Colonic mucosa (tissue), 4 donors: ENCODE measurements at places on chromosomes 4 and X. TPM values are rescaled to one million over a fixed set of nuclear protein-coding genes. Genes with fewer than 3 reads are reported as not detected.
A peak's percentile ranks its signal among the peaks of the same experiment; 100 is the strongest.

GRCh38 chr4:28073860-28074555 is 1213.4 kb downstream of the STIM2 start:
- H3K27ac ChIP-seq, result no peak overlapping the region
- H3K4me1 ChIP-seq, result no peaks in the 10 kb centered on the region
- H3K36me3 ChIP-seq, result no peaks in the 10 kb centered on the region
- H3K4me3 ChIP-seq, result no peak overlapping the region
- H3K27me3 ChIP-seq, result no peaks in the 10 kb centered on the region

DNA sequence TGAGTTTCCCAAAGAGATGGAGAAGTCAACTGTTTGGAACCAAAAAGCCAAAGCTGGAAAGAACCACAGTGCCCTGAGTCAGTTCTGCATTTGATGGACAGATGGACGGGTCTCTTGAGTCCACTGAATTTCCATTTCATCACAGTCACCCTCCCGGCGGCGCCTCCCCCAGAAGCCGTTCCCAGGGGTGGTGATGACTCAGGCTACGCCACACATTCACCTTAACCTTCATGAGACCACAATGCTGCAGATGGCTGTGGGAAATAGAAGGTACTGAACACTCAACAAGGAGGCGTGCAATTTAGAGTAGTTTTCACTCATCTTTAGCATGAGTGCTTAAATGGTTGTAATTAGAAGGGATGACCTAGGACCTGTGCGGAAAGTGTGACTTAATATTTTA is 61.3 kb downstream of the STOX2 start:
- DNase-seq, result no peak

GRCh38 chrX:34638116-34638515 is 19.0 kb downstream of the TMEM47 start:
- no peak overlapping the region for H3K4me3 ChIP-seq
- DNase-seq, result no peak
- no peaks in the 10 kb centered on the region for H3K36me3 ChIP-seq
- H3K4me1 ChIP-seq, result no peaks in the 10 kb centered on the region

GRCh38 chr4:167111092-167111491 is 123.2 kb downstream of the SPOCK3 start:
- no peaks in the 10 kb centered on the region for H3K4me1 ChIP-seq
- DNase-seq, result no peak
- H3K4me3 ChIP-seq, result no peak overlapping the region
- no peaks in the 10 kb centered on the region for H3K27me3 ChIP-seq
- H3K36me3 ChIP-seq, result no peaks in the 10 kb centered on the region
- no peak overlapping the region for H3K27ac ChIP-seq

NUP62CL gene
- 5.6 TPM for total RNA-seq

RASGEF1B gene
- total RNA-seq, result 24.5 TPM

DNA sequence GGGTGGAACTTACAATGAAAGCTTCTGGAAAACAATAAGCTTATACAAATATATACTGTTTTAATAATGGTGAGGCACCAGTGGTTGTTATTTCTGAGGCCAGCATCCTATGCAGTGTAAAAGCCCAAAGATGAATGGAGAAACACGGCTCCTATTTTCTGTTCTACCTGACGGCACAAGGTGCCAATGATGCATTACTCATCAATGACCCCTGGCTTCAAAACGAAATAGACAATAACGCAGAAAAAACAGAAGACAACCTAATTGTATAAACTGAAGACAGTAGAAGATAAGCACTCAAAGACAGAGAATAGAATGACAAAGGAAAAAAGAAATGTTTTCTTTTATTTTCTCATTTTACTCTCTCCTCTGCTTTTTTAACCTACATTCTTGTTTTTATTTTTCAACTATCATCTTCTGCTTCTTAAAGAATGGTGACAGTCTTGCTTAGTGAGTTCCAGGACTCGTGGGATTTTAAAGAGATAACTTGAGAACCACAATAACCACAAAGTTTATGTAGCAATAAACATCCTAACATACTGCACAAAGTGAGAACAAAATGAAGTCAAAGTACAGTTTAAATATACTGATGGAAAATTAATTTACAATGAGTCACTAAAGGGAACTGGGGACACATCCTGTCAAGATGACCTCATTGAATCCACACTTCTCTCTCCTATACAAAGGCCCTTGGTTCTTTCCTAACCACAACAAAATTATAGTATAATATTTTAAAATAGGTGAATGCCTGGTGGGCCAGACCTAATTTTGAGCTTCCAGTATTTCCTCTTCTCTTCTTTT is 169.8 kb downstream of the BTC start:
- peak overlapping the region; percentile 51 for H3K27ac ChIP-seq
- H3K36me3 ChIP-seq, result no peaks in the 10 kb centered on the region
- no peak overlapping the region for H3K4me3 ChIP-seq
- H3K4me1 ChIP-seq, result no peaks in the 10 kb centered on the region
- no peak for DNase-seq

DNA sequence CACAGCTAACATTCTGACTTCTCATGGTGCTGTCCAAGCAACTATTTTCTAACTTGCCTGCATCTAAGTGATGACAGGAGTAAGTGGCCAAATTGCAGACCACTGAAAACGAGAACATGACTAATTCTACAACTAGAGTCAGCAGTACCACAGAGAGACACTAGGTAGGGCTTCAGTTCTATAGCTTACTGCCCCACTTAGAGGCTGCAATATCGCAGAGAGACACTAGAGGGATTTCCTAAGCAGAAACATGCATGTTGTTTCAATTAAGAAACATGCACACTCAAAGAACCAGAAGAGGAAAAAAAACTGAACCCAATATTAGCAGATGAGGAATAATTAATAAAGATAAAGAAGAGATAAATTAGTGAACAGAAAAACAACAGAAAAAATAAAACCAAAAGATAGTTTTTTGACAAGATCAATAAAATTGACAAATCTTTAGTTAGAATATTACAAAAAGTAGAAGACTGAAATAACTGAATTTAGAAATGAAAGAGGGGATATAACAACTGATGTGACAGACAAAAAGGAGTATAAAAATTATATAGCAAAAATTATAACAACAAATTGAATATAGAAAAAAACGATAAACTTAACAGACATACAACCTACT is 100.8 kb downstream of the SPIN4 start:
- H3K27ac ChIP-seq, result no peak overlapping the region
- no peak overlapping the region for H3K4me3 ChIP-seq
- DNase-seq, result peak; percentile 65
- H3K36me3 ChIP-seq, result no peaks in the 10 kb centered on the region
- H3K27me3 ChIP-seq, result no peaks in the 10 kb centered on the region

DNA sequence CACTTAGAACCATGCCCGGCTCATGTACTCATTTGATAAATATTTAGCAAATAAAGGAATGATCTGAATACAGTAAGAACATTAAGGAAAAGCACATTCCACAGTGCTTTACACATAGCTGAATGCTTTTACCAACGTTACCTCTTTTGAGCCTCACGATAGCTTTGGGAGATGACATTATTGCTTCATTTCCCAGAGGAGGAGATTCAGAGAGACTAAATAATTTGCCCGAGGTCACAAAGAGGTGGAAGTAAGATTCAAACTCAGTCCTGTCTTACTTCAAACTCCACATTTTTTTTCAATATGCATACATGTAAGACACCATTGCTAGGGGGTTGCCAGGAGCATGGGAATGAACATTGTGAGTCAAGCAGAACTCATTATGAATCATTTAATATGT is 538.5 kb downstream of the BCOR start:
- no peak for DNase-seq
- H3K36me3 ChIP-seq, result no peaks in the 10 kb centered on the region
- H3K4me3 ChIP-seq, result no peak overlapping the region
- no peaks in the 10 kb centered on the region for H3K4me1 ChIP-seq
- no peaks in the 10 kb centered on the region for H3K27me3 ChIP-seq

DNA sequence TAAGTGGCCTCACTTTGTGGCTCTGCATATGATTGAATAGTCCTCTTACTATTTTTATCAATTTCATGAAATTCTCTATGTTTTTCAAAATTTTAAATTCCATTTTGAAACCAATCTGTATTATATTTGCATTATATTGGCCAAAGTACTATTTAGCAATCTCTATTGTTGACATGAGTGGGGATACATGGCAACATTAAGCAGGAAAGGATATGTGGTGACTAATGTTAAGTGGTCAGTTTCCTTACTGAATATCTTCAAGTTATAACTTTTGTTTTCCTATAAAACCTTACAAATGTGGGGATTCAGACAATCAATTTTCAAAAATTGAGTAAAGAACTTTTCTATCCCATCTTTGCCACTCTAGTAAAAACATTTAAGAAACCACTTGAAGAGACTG is 10.2 kb downstream of the BBS7 start:
- H3K27me3 ChIP-seq, result no peaks in the 10 kb centered on the region
- H3K4me1 ChIP-seq, result no peaks in the 10 kb centered on the region
- no peak overlapping the region for H3K27ac ChIP-seq
- no peak for DNase-seq
- no peak overlapping the region for H3K4me3 ChIP-seq

DNA sequence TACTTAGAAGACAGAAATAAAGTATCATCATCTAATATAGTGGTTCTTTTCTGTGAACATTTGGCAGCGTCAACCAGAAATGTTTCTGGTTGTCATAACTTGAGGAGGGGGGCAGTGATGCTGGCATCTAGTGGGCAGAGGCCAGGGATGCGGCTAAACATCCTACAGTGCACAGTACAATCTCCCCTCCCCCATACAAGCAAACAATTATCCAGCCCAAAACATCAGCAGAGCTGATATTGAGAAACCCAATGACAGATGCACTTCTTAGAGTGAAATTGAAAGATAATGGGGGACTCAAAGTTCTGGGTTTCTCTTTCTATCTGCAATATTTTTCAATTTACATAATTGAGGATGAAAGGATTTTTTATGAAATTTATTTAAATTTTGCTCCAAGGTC is 1.9 kb upstream of the EIF1AX start:
- no peaks in the 10 kb centered on the region for H3K36me3 ChIP-seq
- H3K4me3 ChIP-seq, result no peak overlapping the region
- H3K27me3 ChIP-seq, result no peaks in the 10 kb centered on the region

DNA sequence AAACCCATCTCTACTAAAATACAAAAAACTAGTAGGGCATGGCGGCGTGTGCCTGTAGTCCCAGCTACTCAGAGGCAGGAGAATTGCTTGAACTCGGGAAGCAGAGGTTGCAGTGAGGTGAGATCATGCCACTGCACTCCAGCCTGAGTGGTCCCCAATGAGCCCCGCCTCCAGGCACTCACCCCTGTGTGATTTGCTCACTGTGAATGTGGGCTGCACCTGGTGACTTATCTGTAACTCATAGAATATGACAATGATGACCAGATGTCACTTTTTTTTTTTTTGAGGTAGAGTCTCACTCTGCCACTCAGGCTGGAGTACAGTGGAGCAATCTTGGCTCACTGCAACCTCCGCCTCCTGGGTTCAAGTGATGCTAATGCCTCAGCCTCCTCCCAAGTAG is 49.0 kb upstream of the HOPX start:
- no peak overlapping the region for H3K27ac ChIP-seq
- H3K4me1 ChIP-seq, result no peaks in the 10 kb centered on the region
- DNase-seq, result no peak
- H3K4me3 ChIP-seq, result no peak overlapping the region

BOD1L1 gene
- 24.7 TPM for total RNA-seq

SHISA3 gene
- 1.1 TPM for total RNA-seq

- H3K36me3 ChIP-seq, result no peaks in the 10 kb centered on the region
- H3K4me1 ChIP-seq, result no peaks in the 10 kb centered on the region
- H3K27me3 ChIP-seq, result no peaks in the 10 kb centered on the region
- H3K27ac ChIP-seq, result no peak overlapping the region
- H3K4me3 ChIP-seq, result no peak overlapping the region
Observed at GRCh38 chr4:25938787-25939186, 24.8 kb downstream of the SMIM20 start.

HCCS gene
- 35.7 TPM for total RNA-seq

- H3K36me3 ChIP-seq, result no peaks in the 10 kb centered on the region
- no peak for DNase-seq
- no peak overlapping the region for H3K4me3 ChIP-seq
- no peaks in the 10 kb centered on the region for H3K27me3 ChIP-seq
Observed at GRCh38 chr4:94348666-94349065, 6.0 kb upstream of the HPGDS start.

GRCh38 chr4:4477391-4477790 is 64.5 kb downstream of the STX18 start:
- no peaks in the 10 kb centered on the region for H3K4me1 ChIP-seq
- H3K27ac ChIP-seq, result no peak overlapping the region
- no peaks in the 10 kb centered on the region for H3K27me3 ChIP-seq
- no peak overlapping the region for H3K4me3 ChIP-seq
- no peak for DNase-seq

DNA sequence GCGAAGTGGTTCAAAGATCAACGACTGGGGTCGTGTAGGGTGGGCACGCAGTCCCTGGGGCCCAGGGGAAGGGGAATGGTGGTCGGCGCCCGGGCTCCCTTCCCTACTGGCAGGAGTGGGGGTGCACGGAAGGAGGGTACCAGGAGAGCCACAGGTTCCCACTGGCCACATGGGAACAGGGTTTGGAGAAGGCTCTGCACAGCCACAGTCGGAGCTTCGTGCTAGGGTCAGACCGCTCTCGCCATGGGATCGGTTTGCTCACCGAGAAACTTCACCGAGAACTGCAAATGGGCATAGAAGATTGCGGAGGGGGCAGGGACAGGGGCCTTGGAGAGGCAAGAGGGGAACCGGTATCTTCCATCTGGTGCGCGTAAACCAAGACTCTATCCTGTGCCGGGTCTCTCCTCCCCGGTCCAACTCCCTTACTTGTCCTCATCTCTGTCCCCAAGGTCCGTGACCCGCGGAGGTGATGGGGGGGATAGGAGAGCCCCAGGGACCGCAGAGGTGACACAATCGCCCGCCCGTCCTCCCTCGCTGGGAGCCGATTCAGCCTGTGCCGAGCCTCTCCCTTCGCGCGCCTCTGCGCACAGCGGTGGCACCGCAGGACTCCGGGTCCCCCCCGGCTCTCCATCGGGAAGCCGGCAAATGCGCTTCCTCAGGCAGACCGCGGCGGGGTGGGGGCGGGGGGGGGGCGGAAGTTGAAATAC is 1.0 kb downstream of the SCD5 start:
- peak overlapping the region; percentile 72 for H3K4me3 ChIP-seq
- no peaks in the 10 kb centered on the region for H3K4me1 ChIP-seq
- no peak overlapping the region for H3K27ac ChIP-seq
- H3K36me3 ChIP-seq, result no peaks in the 10 kb centered on the region
- peaks cover 11% of the 10 kb centered on the region for H3K27me3 ChIP-seq
- DNase-seq, result no peak

F11 gene
- 0.54 TPM for total RNA-seq

FREM3 gene
- total RNA-seq, result 0.05 TPM

DNA sequence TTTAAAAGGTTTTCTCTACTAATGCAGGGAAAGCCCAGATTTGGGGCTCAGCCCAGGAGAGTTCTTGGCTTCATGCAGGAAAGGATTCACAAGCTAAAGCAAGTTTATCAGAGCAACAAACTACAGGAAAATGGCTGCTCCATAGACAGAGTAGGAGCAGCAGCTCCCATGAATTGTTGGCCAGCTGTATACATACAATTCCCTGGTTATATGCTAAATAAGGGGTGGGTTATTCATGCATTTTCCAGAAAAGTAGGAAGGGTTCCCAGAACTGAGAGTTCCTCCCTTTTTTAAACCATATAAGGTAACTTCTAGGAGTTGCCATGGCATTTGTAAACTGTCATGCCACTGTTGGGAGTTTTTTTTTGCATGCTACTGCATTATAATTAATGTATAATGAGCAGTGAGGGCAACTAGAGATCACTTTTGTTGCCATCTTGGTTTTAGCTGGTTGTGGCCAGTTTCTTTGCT is 2.6 kb downstream of the C4orf33 start:
- H3K4me3 ChIP-seq, result no peak overlapping the region
- no peak for DNase-seq
